HepG2 (cell line): ENCODE measurements at places on chromosomes 3 and 15.
A peak's percentile ranks its signal among the peaks of the same experiment; 100 is the strongest.

- no peak for DNase-seq
Measured at GRCh38 chr15:73697033-73697467, 12.9 kb downstream of the CD276 start.

DNA sequence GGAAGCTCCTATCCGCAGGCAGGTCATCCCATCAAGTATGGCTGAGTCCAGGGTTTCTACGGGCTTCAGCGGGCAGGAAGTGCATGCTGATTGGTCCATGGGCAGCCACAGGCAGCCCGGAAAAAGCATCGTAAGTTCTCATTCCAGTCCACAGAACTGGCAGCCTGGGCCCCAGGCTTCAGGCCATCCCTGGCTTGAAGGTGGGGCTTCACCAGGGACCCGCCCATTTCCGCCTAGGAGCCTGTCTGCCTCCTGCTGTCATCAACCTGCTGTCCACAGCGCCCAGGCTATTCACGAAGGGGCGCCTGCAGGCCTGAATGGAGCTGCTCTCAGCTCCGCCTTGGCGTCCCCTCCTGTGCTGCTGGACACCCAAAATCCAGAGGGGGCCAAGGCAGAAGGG, 13.9 kb downstream of the PCYT1A start:
- no peak for DNase-seq

DNA sequence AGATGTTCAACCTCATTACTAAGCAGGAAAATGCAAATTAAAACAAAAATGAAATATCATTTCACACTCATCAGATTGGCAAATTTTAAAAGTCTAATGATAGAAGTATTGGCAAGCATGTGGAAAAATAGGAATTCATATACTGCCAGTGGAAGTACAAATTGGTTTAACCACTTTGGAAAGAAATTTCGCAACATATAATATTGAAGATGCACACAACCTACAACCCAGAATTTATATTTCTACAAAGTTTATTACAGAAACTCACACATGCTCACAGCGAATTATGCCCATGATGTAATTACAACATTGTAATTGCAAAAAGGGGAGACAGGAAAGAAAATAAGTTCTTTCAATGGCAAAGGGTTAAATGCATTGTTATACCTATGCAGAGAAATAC, 324.1 kb downstream of the IGSF11 start:
- no peak for DNase-seq

DNA sequence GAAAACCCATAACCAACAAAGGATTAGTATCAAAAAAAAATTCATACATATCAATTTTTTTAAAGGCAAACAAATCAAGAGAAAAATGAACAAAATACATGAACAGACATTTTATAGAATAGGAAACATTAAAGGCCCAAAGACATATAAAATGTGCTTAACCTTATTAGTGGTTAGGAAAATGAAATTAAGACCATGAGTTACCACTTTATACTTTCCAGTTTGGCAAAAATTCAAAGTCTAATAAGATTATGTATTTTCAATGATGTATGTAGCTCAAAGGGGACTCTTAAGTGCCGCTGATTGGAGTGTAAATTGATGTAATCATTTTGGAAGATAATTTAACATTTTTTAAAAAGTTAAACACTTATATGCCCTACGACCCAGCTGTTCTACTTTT, 89.2 kb downstream of the BOC start:
- DNase-seq = no peak

DNA sequence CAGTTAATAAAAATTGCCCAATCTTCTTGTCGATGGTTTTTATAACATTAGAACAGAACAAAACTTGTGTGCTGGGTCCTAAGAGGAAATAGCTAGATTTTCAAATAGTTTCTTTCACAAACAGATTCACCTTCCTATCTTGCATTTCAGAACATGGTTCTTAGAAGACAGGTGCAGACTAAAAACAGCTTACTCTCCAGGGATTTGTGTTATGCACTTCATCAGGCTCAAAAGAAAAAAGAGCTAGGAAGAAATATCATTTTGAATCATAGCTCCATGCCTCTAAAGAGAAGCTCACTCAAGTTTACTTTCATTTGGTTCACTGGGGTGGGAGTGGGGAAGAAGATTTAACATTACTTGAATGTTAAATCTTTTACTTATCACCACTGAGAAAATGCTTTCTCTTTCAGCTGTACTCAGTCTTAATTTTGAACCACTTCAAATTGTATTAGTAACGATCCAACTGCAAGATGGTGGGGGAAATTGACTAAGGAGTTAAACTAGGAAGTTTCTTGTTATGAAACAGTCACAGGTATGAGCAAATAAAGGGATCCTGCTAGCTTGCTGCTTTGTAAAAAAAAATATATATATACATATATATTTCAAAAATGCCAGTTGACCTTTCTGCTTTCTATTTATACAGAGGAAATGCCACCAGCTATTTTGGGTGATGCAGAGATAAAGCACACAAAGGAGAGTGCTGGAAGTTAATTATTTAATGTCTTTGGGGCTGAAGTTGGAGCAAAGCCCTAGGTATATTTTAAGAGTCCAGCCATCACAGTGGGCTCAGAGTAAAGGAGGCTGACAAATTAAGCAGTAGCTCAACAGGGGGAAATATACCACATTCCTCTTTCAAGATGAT, 28.3 kb upstream of the NUDT16 start:
- DNase-seq = no peak

DNA sequence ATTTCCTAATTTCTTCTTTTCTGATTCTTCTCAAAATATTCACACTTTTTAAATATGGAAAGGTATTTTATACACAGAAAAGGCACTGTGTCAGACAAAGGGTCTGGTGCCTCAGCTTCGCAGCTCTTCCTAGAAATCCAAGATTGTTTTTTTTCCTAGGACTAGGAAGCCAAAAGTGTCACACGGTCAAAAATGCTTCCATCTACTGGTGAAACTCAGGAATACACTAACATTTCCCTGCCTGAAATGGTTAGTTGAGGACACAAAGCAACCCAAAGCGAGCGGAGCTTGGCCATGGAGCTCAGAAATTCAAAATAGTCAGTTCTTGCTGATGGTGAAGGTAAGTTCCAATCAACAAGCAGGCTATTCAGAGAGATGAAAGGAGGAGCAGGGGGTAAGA, 426.5 kb upstream of the RASGRP1 start:
- DNase-seq = peak; percentile 13

DNA sequence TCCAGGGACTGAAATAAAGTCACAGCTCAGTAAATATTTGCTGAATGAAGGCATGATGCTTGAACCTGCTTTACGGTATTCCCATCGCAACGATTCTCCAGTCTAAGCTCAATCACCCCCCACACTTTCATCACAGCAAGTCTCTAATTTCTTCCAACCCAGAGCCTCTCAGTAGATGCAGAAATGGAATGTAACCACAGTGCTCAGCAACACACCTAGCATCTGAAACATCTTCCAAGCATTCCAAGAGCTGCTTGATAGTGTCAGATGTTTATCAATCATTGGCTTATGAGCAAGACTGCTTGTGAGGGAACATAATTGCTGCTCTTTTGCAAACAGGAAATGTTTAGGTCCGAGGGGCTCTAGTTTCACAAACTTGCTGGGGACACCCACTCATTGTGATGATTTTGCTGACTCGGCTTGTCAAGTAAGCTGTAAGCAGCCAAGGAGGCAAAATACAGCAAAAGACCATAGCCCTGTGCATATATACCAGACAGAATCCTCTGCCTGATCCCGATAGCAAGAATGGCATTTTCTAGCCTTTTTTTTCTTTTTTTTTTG, 751.2 kb downstream of the NR2F2 start:
- no peak for DNase-seq

DNA sequence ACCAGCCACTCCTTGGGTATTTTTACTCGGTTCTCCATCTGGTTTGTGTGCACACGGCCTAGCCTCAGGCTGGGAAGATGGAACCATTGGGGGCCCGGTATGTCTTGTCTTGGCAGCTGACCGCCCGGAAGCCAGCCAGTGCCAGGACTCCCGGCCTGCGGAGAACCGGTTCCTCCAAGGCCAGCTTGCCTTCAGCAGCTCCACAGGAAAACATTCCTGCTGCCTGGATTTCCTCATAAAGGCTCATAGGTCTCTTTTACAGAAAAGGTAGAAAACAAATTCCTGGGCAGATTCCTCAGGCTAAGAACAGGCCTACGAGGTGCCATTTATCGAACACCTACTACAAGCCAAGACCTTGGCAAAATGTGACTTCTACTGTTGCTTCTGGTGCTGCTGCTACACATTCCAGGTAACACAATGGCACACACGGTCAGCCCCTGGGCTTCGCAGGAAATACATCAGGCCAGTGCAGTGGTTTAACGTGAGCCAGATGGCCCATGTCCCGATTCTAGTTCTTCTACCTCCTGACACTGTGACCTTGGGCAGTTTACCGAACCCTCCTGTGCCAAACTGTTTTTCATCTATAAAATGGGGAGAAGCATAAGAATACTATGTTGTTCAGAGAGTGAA, 141.8 kb downstream of the OPA1 start:
- no peak for DNase-seq

DNA sequence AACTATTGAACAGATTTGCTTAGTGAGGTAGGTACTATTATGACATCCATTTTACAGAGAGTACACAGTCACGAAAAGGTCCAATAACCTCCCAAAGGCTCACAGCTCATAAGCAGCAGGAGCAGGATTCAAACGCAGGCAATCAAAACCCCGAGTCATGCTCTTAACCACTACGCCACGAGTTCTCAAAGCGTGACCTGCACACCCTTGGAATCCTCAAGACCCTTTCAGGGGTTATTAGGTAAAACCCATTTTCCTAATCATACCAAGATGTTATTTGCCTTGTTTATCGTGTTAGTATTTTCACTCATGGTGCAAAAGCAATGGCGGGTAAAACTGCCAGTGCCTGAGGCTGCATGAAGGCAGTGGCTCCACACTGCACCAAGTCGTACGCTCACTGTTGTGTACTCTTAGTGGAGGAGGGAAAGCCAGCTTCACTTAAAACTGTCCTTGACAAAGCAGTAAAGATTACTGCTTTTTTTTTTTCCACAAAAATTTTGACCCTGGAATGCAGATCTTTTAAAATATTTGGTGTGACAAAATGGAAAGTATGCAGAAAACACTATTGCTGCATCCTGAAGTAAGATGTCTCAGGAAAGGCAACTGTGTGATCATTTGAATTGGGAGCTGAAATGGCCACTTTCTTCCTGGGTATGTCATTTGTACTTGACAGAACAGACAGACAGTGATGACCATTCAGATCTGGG, 96.1 kb downstream of the IGF2BP2 start:
- no peak for DNase-seq

DNA sequence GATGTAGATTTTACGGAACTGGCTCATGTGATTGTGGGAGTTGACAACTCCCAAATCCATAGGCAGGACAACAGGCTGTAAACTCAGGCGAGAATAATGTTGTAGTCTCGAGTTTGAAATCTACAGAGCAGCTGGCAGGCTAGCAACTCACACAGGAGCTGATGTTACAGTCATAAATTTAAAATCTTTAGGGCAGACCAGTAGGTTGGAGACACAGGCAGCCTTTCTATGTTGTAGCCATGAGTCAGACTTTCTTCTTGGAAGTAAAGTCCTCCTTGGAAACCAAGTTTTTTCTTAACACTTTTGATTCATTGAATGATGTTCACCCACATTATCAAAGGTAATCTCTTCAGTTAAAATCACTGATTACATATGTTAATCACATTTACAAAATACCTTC, 89.1 kb upstream of the ALCAM start:
- no peak for DNase-seq

- no peak for DNase-seq
Measured at GRCh38 chr15:48052946-48053345, 67.8 kb upstream of the SLC24A5 start.

- no peak for DNase-seq
Measured at GRCh38 chr3:194961149-194961548, 275.5 kb downstream of the FAM43A start.

DNA sequence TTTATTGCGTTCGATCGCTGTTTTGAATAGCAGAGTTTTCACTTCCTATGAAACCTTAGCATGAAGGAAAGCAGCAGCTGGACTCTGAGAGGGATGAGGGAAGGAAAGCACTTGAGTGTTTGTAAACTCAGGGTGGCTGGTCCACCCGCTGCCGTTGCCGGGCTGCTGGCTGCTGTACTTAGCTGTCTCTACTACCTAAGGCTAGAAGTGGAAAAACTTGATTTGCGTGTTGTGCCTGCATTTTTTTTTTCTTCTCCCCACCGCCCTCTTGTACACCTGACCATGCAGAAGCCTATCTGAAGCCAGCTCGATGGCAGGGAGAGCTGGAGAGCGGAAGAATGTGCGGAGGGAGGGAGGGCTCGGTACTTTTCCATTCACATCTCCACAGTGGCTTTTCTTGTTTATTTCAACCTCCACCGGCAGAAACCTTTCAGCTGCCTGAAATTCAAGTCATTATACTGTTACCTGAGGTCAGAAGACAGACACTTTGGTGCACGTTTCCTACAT, 4.8 kb upstream of the BCL6 start:
- DNase-seq = peak; percentile 92

GRCh38 chr3:139113231-139113992, 68.7 kb upstream of the PRR23C start:
- DNase-seq = no peak

DNA sequence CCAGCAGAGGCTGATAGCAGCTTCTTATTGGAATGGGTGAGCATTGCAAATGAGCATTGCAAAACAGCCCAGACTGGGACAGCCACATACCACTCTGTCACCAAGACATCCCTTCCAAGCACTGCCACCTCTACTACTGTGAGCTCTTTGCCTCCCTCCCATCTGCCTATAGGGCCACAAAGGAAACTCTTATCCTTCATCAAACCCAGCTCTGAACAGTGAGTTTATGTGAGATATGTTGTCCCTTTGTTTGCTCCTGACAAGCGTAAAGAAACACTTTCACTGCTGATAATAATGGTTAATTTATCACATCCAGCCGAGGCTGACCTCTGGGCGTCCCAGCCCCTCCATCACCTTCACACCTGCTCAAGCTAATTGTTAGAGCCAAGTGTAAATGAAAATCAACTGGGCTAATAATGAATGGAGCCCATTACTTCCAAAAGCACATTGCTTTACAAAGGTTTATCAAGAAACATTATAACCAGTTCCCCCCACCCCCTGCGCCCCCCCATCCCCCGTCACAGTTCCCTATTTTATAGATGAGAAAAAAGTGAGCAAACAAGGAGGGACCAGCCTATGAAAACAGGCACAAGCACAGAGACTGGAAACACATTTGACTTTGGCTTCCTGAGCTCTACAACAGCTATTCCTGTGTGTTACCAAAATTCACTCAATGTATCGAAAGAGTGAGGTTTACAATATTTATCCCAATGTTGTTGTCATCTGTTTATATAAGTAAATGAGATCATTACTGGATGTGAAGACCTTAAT, 146.3 kb downstream of the ANXA2 start:
- no peak for DNase-seq

GRCh38 chr3:26525013-26525412, 97.6 kb upstream of the LRRC3B start:
- no peak for DNase-seq
